ENCODE measurements at places on chromosomes 5 and 9.

GRCh38 chr5:166695326-166695725 is 1596.1 kb upstream of the WWC1 start:
- DNase-seq = no peak

DNA sequence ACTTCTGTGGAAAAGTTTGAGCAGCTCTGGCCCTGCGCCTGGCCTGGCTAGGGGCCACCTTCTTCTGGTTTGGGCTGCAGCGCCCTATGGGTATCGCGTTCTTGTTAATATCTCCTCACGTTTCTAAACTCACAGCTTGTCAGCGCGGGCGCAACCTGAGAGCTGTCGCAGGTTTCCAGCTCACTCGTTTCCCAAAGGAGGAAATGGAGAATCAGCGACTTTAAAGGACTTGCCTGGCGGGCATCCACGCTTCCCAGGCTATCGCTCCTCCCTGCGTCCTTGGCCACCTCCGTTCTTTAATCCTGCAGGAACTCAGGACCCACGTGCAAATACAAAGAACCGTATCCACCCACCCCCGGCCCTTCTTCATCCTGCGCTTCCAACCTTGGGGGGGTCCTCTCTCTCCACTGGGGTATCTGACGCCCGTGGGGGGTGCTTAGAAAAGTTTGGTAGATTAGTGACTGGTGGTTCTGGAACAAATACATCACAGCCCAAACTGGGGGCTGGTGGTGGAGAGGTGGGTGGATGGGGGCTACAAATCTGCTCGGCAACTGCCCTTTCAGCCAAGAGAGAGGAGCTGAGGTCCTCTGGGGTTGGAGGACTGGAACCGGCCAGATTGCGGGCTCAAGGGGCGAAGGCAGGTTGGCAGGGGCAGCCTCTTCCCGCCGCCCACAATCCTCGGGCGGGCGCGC is 578 bp upstream of the PSAT1 start:
- no peak for DNase-seq

DNA sequence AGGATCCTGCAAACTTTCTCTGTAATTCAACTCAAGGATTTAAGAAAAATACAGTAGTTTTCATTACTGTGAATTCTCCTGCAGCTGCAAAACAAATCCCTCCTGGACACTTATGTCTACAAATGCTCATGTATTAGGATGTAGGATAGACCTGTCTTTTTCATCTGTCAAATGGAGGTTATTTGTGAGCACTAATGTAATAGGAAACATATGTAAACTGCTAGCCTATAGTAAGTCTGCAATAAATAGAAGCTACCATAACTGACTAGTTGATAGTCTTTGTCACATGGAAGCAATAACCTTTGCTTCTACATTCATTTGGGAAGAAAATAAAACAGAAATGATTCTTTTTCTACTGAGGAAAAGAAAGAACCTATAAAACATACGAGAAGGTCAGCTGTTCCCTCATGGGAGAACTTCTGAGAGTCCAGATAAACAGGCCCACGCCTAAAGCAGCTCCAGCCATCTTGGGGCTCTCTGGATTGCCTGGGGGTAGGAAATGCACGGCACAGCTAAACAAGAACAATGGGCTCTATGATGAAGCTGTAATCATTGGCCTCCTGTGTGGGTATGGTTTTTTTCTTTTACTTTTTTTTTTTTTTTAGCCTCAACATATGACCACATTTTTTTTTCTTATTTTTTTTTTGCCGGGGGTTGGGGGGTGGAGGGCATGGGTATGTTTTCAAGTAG is 6.2 kb downstream of the KCNV2 start:
- DNase-seq = no peak

GRCh38 chr5:67814569-67815311 is 400.8 kb upstream of the PIK3R1 start:
- DNase-seq = no peak

DNA sequence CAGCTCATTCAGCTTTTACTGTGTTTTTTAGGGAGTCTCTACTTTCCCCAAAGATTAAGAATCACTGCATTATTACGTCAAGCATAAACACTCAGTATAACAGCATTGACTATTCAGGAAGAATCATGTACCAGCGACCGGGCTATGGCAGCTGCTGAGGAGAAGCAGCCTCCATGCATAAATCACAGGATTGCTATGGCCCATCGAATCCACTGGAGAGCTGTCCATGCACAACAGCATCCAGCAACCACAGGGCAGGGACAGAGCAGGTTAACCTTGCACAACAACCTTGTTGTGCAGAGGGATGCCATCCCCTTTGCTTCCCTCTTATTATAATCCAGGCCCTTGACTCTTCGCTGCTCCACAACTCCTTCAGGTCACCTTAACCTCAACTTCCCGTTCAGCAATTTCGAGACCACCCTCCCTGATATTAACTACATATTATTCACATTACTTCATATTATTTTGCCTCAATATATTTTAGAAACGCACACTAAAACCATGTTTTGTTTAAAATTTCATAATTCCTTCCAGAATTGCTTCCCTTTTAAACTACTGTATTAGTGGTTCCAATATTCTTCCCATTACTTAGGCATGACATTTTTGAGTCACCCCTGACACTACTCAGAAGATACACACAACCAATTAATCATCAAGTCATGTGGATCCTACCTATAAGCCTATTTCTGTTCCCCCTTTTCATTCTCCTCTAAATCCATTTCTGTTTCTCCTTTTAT is 991 bp downstream of the IARS1 start:
- no peak for DNase-seq

DNA sequence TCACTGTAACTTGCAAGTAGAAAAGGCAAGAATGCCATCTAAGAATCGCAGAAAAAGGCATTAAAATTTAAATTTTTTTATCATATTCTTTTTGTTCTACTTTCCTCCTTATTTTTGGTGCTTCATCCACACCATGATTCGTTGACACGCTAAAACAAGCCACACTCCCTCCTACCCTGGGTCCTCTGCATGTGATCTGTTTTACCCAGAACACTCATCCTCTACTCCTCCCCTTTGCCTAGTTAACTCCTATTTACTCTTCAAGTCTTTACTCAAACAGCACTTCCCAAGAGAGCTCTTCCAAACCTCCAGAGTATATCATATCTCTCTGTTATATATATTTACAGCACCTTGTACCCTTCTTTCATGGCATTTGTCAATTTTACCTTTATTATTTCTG is 61.4 kb upstream of the SRP19 start:
- DNase-seq = no peak

DNA sequence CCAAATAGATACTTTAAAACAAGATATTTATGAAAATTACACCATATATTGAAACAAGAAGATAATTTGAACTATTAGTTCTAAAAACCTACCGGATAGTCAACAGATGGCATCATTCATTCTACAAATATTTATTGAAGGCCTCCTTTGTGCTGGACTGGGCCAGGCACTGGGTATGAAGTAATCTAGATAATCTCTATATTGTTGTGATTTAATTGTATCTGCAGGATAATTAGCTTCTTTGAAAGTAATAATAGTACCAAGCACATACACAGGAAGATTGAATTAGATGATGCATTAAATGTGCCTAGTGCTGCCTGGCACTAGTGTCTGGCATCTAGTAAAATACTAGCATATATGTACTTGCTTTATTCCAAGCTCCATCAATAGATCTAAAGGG is 735.2 kb upstream of the DMAC1 start:
- no peak for DNase-seq

DNA sequence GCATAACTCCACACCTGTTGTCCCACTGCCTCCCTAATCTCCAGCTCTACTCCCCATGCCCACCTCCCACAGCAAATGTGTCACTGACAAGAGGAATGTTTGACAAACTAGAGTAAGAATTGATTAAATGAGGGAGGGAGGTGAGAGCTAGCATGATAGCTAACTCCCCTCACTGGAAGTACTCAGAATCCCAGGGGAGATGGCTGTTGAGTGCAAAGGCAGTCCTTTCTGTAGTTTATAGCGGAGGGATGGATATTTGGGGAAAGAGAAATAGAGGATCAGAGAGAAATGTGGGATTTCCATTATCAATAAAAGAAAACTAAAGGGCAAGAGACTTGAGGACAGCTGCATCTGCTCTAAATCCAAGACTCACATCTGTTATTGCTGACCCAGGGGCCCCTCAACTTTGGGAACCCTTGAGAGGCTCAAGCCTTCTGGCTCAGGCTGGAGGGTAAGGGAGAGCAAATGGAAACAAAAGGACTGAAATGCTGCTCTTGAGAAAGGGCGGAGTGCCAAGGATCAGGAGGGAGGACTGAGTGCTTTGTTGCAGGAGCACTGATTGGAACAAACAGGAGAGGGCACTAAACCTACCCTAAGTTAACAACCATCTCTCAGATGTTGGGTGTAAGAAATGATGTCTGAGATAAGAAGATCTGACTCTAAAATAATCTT is 372.1 kb downstream of the NTRK2 start:
- DNase-seq = no peak

DNA sequence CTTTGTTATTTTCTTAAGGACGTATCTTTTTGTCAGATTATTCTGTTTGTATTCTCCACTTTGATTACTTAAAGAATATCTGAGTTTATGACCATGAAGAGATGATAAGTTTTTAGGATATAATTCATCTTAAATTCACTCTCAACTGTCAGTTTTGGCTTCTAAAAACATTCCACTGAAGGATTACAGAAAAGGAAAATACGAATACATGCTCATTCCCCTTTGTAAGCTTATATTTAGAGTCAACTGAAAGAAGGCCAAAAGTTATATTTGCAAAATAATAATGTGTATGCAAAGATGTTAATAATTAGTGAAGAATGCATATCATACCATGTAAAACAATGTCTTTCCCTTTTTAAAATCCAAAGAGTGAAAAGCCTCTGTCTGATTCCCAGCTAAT is 52.5 kb downstream of the ZNF474 start:
- DNase-seq = no peak

DNA sequence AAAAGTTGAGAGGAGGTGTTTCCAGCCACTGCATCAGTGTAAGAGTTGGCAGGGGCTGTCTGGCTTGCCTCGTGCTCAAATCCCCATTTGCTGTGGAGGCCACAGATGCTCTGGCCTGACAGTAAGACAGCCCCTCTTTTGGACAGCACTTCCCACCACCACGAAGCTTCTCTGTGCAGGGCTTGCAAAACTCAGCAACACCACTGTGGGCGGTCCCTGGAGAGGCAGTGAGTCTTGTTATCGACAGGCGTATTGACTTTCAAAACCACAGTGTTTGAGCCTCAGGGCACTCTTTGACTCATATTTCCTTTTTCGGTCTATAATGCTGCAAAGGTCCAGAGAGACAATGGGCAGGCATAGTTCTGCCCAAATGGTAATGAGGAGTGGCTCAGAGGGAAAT is 539.5 kb downstream of the EBF1 start:
- DNase-seq = no peak

DNA sequence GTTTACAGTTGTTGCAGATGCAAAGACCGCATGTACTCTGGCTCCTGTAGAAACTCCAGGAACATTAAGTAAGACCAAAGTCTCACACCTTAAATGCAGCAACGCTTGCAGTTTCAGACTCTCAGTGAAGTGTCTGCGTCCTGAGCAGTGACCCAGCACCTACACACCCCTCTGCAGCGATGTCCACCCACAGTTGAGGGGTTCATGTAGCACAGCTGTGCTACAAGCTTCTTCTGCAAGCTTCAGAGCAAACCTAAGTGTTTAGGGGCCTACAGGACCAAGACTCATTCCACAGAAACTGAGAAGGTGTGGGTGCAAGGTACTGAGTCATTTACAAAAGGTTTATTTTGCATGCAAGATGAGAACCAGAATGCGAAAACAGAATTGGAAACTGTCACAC is 191.0 kb downstream of the IRX2 start:
- DNase-seq = no peak

DNA sequence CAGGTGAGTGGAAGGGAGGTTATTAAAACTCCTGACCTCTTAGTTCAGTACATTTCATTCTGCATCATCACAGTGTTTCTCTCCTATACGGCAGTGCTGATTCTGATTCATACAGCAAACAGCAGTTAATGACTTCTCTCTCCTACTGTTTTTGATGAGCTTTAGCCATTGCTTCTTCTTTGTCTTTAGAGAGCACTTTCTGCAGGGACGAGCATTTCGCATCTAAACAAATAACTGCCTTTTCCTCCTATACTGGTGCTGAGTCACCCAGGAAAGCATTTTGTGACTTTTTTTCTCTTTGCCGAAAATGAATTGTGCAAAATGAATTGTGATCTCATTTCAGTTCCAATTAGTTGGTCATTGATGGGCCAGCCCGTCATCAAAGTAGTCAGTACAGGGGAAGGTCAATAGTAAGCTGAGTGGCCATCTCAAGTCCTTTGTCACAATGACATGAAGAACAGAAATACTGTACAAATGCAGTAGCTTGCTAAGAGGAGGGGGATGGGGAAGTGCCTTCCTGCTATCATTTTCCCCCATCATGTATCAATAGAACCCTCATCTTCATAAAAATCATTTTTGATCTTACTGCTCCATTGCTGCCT is 98.5 kb downstream of the INSYN2B start:
- DNase-seq = no peak

GRCh38 chr5:152412129-152412528 is 7.0 kb upstream of the NMUR2 start:
- no peak for DNase-seq

DNA sequence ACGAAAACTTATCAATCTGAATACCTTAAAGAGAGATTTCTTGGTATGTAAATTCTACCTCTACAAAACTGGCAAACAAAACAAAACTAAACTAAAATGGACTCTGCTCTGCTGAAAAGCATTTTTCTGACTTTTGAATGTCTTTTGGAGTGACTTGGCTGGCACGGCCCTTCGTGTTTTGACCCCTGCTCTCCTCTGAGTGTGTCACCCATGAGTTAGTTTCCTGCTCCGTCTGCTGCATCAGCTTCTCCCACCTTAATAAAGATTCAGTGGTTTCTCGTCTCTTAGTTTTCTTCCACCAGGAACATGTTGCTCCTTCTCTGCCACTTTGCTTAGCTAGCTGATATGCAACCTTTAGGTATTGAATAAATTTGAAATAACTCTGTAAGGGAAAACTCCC is 1084.0 kb upstream of the CDH18 start:
- DNase-seq = no peak

Measured in cortex of kidney (tissue), 1 donor.